ENCODE measurements at places on chromosomes 1 and 21. TPM values are rescaled to one million over a fixed set of nuclear protein-coding genes. Genes with fewer than 3 reads are reported as not detected.

GRCh38 chr1:6126028-6126427, 54.1 kb downstream of the CHD5 start:
- DNase-seq: no peak

DNA sequence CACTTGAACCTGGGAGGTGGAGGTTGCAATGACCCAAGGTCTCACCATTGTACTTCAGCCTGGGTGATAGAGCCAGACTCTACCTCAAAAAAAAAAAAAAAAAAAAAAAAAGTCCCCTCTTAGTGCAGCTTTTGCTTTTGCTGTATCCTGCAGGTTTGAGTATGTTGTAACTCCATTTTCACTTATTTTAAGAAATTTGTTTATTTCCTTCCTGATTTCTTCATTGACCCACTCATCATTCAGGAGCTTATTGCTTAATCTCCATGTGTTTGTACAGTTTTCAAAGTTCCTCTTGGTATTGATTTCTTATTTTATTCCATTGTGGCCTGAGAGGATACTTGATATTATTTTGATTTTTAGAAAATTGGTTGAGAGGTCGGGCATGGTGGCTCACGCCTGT, 50.9 kb upstream of the AK4 start:
- DNase-seq: no peak

GRCh38 chr1:2001773-2002411, 1.7 kb downstream of the CFAP74 start:
- DNase-seq: no peak

DNA sequence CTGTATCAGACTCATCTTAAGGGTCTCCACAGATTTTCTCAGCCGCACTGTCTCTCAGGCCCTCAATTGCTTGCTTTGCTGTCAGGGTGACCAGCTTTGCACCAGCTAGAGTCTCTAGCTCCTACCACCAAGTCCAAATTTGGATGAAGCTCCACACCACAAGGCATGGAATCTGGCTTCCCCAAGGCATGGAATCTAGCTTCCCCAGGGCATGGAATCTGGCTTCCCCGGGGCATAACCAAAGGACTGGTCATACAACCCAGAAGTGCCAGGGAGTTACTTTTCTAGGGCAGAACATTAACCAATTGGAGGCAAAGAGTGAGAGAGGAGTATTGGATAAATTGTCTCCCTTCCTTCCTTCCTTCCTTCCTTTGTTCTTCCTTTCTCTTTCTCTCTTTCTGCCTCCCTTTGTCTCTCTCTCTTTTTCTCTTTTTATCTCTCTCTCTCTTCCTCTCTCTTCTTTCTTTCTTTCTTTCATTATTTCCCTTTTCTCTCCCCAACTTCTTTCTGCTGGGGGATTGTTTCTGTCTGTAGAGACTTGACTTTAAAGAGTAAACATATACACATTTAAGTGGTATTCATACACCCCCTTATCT, 76.9 kb upstream of the HAO2 start:
- DNase-seq: no peak

DNA sequence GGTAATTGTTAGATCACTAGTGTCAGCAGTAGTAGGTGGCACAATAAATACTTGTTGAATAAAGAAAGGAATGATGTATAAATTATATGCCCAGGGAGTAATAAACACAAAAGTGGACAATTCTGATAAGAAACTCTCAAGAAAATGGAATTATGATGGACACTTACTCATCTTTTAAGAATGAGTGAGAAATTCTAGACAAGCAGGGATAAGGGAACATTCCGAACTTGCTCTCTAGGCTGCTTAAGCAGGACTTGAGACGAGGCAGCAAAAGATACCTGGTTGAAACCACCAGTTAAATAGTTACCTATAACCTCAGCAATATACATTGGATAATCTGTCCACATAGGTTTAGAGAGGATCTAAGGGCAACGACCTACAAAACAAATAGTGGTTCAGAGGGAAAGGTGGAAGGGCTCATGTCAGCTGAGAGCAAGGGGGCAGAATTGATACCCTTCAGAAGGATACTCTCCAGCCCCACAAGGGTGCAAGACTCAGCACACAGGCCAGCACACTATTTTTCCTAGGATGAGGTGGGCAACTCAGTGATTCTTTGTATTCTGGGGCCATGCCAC, 46.3 kb downstream of the XCL2 start:
- no peak for DNase-seq

DNA sequence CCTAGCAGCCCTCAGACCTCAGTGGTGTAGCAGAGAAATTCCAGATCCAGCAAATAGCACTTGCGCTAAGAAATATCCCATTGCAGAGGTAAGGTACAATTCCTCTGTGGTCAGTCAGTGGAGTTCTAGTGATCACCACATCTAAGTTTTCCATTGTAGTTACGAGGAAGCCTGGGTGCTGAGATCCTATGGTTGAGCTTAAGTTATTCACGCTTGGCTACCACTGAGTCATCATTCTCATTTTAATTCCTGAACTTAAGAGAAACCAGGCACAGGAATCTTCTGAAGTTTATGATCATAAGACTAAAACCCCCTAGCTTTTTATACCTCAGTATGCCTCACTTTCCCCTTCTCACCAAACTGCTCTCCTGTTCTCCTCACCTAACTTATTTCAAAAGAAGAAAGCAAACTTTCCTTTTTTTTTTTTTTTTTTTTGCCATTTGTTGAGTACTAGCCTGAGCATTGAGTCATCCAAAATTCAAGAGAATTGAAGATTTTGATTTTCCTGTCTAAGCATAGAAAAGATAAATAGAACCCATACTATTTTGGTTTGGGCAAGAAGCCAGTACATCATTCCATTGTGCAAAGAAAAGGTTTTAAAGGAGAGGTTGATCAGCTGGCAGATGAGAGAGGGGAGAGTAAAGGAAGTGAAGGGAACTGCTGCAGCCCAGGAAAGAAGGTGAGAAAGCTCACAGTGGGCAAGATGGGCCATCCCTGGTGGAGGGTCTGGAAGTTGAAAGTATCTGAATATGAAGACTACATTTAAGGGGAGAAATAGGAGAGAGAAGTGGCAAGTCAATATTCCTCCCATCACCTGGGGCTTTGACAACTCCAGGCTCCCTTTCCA, 39.9 kb downstream of the SERBP1 start:
- DNase-seq: no peak

- DNase-seq: no peak
Observed at GRCh38 chr1:230029244-230029941, 37.6 kb upstream of the GALNT2 start.

DNA sequence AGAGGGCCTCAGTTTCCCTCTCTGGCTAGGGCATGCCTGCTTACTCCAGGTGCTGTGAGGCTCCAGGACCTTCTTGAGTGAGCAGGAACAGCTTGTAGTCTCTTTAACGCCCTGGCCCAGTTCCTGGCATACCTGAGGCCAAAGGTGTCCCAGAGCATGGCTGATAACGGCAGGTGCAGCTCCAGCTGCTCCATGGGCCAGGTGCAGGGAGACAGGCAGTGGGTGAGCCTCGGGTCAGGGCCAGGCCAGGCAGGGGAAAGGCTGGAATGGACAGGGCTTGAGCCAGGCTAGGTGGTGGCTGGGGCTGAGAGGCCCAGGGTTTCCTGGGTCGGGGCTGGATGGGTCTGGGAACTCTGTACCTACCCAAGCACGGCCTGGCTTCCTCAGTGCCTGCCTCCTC, 18.3 kb downstream of the EDN2 start:
- DNase-seq: no peak

- DNase-seq: no peak
Observed at GRCh38 chr1:86912281-86912900, 1.5 kb downstream of the SELENOF start.

- no peak for DNase-seq
Observed at GRCh38 chr1:21900766-21901472, 36.2 kb downstream of the HSPG2 start.

DNA sequence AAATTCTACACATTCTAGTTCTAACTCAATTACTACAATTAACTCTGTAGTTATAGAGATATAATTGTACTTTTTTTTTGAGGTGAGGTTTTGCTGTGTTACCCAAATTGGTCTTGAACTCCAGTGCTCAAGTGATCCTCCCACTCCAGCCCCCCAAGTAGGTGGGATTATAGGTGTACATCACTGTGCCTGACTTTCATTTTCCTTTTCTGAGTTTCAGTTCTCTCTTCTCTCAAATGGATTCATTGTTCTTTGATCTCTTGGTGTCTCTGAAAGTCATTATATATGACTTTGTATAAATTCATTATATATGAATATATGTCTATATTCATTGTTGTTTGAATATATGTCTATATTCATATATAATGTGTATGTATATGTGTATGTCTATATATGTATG, 74.0 kb upstream of the GALNT2 start:
- DNase-seq: no peak

DNA sequence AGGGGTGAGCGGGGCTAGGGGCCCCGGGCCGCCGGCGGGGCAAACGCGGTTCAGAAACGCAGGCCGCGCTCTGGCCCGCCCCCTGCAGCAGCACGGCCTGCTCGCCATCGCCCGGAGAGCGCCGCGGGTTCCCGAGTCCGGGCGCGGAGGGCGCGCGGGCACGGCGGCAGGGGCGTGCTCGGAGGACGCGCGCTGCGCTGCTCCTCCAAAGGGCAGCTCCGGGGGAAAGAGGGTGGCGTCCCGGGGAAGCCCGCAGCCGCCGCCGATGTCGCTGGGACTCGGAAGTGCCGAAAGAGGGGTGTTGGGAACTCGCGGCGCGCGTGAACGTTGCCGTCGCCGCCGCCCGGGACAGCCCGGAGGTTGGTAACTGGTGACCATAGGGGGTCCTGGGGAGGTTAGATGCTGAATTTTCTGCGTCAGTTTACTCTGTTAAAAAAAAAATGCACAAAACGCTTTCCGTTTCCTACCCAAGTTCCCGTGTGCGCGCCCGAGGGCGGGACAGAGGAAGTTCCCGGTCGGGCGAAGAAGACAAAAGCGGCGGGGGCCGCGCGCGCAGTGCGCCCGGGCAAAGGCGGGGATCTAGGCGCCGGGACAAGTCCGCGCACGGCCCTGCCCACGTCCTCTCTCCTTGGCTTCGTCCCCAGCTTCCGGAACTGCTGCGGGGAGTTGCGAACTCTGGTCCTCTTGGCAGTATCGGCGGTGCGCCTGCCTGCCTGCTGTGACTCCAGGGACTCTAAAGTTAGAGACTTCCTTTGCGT, at the start of gene HHAT:
Gene HHAT (plus strand): TSS at position 157 of the 758 bp plus-strand sequence. CDS start 20,074 bp downstream, outside the sequence.
- DNase-seq: peak; percentile 58

DNA sequence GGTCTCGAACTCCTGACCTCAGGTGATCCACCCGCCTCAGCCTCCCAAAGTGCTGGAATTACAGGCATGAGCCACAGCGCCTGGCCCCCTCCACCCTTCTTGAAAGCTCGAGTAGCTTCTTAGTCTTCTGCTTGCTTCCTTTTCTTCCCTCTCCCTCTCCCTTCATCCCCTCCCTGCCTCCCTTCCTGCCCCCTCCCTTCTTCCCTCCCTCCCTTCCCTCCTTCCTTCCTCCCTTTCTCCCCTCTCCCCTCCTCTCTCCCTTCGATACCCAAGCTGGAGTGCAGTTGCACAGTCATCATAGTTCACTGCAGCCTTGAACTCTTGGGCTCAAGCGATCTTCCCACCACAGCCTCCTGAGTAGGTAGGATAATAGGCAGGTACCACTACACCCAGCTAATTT, 11.8 kb downstream of the KHDRBS1 start:
- DNase-seq: no peak

DNA sequence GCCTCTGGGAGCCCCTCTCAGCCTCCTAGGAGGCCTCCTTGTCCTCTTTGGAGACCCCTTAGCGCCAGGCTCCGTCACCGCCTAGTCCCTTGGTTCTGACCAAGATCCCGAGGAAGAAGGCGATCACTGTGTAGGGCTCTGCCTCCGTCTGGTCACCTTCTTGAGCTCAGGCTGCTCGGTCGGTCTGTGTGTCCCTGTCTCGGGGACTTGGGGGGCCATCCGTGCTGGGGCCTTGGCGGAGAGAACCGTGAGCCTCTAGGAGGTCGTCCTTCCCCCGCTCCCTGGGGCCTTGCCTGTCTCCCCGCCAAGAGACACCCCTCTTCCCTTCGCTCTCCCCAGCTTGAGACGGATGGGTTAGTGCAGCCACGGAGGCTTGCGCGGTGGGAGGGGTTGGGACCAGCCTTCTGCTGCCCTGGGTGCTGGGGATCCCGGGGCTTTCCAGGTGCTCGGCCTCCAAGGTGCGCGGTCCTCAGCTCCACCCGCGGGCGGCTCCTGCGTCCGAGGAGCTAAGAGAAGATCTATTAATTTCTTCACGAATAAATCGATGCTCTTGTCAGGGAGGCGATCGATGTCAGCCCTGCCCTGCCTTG, 701 bp upstream of the INSRR start:
- no peak for DNase-seq

GRCh38 chr1:88985692-88986091, 6.7 kb downstream of the KYAT3 start:
- no peak for DNase-seq

- DNase-seq: no peak
Observed at GRCh38 chr1:25873120-25873519, 2.4 kb downstream of the PAQR7 start.

DNA sequence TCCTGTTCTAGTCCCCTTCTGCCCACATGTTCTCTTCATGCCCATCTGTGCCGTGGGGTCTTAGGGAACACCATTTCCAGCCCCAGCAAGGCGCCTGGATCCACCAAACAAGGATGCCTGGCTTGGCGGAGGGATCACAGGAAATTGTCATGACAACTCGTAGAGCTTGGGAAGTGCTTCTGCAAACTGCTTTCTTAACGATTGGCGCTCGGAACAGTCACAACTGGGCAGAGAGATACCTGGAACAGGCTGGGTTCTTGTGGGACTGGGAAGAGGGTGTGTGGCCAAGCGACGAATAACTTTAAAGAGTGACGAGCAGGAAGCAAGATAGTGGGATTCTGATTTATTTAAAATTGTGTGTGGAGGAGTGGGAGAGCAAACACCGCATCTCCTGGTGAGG, 329.8 kb downstream of the RPS6KC1 start:
- DNase-seq: no peak

IFNLR1 gene
- polyA plus RNA-seq: 1.1 TPM

RGS8 gene
- 0.07 TPM for polyA plus RNA-seq

NFASC gene
- 32.2 TPM for polyA plus RNA-seq

LDLRAD1 gene
- not detected for polyA plus RNA-seq

LRRC39 gene
- 2.4 TPM for polyA plus RNA-seq

FBXO2 gene
- 0.30 TPM for polyA plus RNA-seq

USH2A gene
- 0.32 TPM for polyA plus RNA-seq

FAM72A gene
- polyA plus RNA-seq: 5.7 TPM
